ENCODE measurements at places on chromosomes 12 and 14.

GRCh38 chr12:97612075-97612474 is 149.5 kb downstream of the RMST start:
- no peak for DNase-seq

- no peak for DNase-seq
Observed at GRCh38 chr14:88470542-88471440, 84.0 kb downstream of the PTPN21 start.

DNA sequence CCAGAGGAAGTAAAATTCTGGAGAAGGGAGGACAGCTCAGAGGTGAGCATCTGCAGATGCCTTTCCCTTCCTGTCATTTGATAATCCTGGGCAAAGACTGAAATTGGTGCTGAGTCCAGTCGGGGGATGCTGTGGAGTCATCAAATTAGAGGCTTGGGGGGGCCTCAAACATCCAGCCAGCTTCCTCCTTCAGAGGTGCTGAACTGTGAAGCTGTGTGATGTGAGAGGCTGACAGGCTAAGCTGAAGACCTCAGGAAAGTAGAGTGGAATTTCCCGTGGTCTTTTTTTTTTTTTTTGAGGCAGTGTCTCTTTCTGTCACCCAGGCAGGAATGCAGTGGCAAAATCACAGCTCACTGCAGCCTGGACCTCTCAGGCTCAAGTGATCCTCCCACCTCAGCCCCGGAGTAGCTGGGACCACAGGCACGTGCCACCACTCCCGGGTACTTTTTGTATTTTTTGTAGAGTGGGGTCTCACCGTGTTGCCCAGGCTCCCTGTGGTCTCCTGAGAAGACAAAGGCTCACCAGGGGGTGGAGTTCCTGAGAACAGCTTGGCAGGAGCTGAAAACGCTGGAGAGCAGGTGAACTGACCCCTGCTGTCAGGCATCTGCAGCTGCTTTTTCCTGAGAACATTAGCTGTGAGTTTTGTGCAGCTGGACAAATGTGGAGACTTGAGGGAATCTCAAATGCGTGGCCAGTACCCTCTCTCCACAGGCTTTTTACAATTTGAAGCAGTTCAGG is 6.1 kb upstream of the TCL1B start:
- peak; percentile 34 for DNase-seq

- DNase-seq = no peak
Observed at GRCh38 chr12:63857771-63858670, 13.5 kb downstream of the SRGAP1 start.

GRCh38 chr12:12837813-12838153 is 24.6 kb downstream of the DDX47 start:
- DNase-seq = no peak

- DNase-seq = no peak
Observed at GRCh38 chr14:65783576-65783975, 371.0 kb downstream of the FUT8 start.
